Liver (tissue), 10 donors: ENCODE measurements at places on chromosomes 13 and 19.

DNA sequence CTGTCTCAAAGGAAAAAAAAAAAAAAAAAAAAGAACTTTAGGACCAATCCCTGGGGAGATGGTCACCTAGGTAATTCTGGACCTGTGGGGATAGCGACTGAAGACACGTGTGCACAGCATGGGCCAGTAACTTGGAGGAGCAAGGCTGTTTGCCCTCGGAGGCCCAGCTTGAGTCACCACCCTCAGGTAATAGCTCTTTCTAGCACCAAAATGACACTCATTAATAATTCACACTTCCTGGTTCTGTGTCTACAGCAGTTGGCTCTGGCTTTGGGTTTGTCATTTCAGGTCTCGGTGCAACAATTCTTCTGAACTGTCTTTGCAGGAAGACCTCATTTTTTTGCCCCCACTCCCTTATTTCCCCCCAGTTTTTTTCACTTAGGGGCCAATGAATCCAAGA, 3.9 kb upstream of the ATP11A start:
- DNase-seq = no peak

- no peak for DNase-seq
Observed at GRCh38 chr19:41363371-41363752, 587 bp downstream of the B9D2 start.

DNA sequence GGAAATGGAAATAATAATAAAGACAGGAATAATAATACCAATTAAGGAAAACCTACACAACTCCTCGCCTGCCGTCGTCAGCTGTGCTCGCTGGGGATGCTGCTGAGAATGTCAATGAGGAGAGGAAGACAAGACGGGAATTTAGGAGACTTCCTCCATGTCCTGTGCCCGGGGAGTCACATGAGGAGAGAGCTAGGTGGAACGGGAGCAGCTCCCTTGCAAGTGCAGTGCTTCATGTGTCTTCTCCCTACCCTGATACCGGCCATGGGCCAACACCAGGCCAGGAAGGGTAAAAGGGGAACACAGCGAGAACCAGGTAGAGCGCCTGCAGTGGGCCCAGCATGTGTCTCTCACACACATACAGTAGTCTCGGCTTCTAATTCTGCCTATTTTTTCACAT, 11.8 kb downstream of the DOCK9 start:
- DNase-seq = no peak

DNA sequence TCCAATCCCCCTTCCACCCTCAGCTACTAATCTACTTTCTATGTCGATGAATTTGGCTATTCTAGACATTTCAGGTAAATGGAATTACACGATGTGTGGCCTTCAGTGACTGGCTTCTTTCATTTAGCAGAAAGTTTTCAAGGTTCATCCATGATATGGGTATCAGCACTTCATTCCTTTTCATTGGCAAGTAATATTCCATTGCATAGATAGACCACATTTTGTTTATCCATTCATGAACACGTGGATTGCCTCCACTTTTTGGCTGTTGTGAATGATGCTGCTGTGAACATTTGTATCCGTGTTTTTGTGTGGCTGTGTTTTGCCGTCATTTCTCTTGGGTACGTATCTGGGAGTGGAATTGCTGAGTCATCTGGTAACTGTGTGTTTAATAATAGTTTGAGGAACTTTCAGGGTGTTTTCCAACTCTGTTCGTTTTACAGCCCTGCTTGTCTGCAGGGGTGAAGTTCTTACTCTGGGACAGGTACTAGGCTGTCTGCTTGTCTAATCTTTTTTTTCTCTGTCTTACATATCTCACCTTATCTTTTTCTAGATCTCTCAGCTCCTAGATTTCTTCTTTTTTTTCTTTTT, 32.5 kb downstream of the MARK4 start:
- DNase-seq = no peak

GRCh38 chr19:55285229-55285890, 1.6 kb downstream of the BRSK1 start:
- no peak for DNase-seq
